G401 (cell line): ENCODE measurements at places on chromosomes 1 and 21. TPM values are rescaled to one million over a fixed set of nuclear protein-coding genes. Genes with fewer than 3 reads are reported as not detected.

PTPRU gene
- 25.4 and 35.5 TPM in 2 replicates for total RNA-seq

GPR25 gene
- total RNA-seq = not detected in 2 replicates

TLR5 gene
- 1.2 TPM in 1 of 2 replicates, not detected in the other for total RNA-seq

DNA sequence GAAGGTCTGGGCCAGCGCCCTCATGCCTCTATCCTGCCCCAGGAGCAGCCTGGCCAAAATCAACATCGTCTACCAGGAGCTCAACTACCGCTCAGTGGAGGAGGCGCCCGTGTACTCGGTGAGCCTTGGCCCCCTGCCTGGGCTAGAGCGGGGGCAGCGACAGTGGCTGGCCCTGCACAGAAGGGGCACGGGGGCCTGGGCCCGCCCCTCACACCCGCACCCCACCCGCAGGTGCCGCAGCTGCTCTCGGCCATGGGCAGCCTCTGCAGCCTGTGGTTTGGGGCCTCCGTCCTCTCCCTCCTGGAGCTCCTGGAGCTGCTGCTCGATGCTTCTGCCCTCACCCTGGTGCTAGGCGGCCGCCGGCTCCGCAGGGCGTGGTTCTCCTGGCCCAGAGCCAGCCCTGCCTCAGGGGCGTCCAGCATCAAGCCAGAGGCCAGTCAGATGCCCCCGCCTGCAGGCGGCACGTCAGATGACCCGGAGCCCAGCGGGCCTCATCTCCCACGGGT is 10.8 kb downstream of the SCNN1D start:
- no peak for DNase-seq

DNA sequence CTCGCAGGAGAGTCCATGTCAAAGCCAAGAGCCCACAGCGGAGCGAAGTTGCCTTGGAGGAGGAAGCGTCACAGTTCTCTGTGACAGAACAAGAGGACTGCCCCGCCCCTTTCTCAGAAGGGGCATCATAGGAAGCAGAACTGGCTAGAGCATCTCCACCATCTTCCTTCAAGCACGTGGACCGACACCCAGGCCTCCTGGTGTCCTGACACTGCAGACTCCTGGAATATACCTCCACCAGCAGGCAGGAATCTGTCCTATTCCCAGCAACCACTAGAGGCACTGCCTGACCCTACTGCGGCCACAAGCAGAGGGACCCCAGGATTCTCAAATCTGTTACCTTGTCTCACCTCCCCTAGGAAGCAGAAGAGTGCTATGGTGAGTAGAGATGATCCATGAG is 37.8 kb downstream of the GPA33 start:
- no peak for DNase-seq

- peak; percentile 7 for DNase-seq
Observed at GRCh38 chr1:243930822-243931671, 81.0 kb upstream of the AKT3 start.

GRCh38 chr1:244234009-244234643 is 183.0 kb downstream of the ZBTB18 start:
- DNase-seq = no peak

GRCh38 chr1:111851552-111851951 is 95.9 kb downstream of the DDX20 start:
- DNase-seq = no peak

GRCh38 chr1:100536031-100536430 is 1.9 kb upstream of the GPR88 start:
- no peak for DNase-seq

GRCh38 chr1:44571712-44572571 is 102.3 kb downstream of the TMEM53 start:
- DNase-seq = peak; percentile 11

GRCh38 chr1:44660176-44660575 is 14.1 kb downstream of the TMEM53 start:
- no peak for DNase-seq

DNA sequence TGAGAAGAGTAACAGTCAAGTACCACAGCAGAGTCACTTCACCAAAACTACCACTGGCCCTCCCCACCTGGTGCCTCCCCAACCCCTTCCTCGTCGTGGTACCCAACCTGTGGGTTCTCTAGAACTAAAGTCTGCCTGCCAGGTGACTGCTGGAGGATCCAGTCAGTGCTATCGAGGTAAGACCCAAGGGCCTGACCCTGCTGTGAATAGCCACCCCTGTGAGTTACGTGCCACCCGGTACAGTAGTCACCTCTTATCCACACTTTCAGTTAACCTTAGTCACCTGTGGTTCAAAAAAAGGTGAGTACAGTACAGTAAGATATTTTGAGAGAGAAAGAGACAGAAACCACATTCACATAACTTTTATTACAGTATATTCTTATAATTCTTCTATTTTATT is 16.5 kb downstream of the TTF2 start:
- DNase-seq = no peak
